ENCODE measurements at places on chromosomes 4 and X. TPM values are rescaled to one million over a fixed set of nuclear protein-coding genes. Genes with fewer than 3 reads are reported as not detected.

DNA sequence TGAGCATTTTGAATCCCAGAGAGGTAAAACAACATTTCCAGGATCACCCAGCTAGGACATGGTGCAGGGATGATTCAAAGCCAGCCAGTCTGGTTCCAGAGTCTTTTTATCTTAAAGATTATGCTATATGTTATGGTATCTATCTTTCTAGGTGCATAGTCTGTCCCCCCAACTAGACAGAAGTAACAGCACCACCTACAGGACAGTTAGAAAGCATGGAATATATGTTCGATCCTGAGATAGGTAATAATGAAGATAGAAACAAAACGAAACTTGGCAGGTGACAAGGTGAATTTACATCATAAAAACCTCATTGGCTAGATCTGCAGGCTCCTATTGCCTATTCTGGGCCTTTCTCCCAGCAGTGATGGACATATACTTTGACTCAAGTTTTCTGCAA, 723.2 kb downstream of the SMARCA1 start:
- DNase-seq: no peak

Gene TMPRSS11D
- polyA plus RNA-seq: not detected

Gene BMP3
- not detected for polyA plus RNA-seq

- DNase-seq: no peak
Measured at GRCh38 chr4:185139736-185140135, 3.3 kb upstream of the SLC25A4 start.

DNA sequence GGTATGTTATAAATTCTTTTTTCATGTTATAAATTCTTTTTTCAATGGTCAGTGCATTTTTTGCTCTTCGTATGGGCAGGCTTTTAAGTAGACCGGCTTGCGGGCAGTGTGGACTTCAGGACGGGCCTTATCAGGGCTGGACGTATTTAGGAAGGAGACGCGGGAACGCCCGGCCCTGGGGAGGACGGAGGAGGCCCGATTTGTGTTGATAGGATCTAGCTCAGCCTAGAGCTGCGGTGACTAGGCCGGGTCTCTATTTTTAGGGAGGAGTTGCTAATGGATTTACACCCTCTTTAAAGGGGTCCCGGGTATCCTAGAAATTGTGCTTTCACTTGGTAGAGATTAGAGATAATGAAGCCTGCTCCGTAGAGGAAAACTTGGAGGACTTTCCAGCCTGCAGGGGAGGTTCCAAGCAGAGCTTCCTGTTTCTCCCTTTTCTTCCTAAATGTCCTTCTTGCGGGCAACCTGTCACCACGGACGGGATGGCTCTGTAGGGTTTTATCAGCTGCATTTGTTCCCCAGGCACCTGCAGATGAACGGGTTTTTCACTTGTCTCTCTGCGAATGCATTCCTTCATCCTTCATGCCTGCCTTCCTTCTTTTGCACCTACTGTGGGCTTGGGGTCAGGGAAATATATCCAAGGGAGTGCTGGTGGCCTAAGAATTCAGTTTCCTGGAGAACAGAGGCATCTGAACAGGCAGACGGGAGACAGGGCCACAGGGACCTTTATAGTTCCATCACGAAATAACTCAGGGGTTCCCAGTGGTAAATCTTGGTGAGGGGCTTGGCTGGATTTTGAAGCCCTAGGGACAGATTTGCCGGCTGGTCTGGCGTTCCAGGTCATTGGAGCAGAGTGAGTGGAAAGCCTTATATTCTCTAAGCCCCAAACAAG, 1.4 kb downstream of the CD99 start:
- no peak for DNase-seq

DNA sequence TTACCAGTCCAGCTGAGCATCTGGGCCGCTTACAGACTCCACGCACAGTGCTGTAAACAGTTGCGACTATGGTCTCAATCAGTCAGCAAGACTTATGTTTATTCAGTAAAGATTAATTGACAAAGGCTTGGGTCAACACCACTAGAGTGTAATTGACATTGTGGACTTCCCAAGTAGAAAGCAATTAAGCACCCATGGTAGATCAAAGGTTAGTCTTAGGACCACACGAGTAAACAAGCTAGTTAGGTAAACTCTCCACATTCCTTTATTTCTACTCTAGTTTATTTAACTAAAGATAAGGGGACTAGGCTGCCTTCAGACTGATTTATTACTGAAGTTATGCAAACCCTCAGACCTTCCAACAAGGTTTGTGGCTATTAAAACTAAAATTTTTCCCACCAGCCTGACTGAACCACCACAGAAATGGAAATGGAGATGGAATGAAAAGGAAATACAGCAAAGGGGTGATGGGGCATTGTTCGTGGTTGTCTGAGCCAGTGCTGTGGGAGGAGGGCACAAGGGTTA, 44.2 kb downstream of the MTHFD2L start:
- DNase-seq: no peak

Gene PABPC4L
- polyA plus RNA-seq: not detected

Gene UPF3B
- 2.9 TPM for polyA plus RNA-seq

Gene FHIP1A
- 0.43 TPM for polyA plus RNA-seq

Gene KIAA1210
- not detected for polyA plus RNA-seq

DNA sequence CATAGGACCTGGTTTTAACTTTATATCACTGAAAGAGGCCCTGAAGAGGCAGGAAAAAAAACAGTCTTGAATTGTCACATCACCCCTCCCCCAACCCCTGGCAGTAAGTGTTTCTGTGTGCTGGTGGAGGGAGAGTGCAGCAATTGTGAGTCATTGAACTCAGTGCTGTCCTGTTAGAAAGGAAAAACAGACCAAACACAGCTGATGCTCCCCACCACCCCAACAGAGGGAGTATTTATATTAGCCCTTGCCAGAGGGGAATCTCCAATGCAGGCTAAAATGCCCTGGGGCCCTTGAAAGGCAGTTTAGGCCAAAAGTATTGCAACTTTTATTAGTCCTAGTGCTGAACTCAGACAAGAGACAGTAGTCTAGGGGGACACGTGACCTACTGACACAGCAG, 197.8 kb upstream of the AGTR2 start:
- no peak for DNase-seq

GRCh38 chrX:78321809-78322208, 5.6 kb downstream of the CYSLTR1 start:
- DNase-seq: peak; percentile 1

- no peak for DNase-seq
Measured at GRCh38 chr4:145779319-145779801, 99.4 kb downstream of the C4orf51 start.

DNA sequence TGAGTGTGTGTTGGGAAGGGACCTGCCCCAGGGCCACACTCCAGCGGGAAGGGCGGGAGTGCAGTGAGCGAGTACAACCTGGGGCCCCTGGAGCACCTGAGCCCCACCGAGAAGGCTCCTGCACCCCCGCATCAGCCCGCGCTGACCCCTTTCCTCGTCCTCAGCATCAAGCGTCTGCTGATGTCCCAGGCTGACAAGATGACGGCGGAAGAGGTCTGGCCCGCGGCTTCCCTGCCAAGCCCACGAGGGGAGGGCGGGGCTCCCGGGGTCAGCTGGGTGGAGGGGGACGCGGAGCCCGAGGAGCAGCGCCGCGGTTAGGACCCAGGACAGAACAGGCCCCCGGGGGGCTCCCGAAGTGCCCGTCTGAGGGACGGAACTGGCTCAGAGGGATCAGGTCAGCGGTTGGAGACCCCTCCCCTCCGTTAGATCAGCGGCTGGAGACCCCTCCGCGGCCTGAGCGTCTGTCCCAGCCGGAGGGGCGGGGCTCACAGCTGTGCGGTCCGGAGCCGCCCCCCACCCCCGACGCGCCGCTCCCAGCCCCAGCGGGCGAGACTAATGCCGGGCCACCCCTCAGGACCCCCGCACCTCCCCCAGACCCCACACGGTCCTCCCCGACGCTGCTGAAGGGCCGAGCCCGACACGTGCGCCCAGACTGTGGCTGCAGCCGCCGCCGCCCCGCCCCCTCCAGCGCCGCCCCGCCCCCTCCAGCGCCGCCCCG, 6.7 kb downstream of the MYL5 start:
- peak; percentile 44 for DNase-seq

DNA sequence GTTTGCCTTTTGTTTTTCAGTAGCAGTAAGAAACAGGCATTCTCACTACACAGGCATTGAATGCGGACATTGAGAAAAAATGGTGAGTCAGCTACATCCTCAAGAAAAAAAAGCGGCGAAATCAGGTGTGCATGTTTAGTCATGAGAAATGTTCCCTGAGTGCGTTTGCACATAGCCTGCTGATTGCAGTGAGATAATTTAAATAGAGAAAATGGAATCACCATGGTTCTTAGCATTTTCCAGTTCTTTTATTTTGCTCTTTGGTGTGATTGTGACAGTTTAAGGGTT, 54.1 kb upstream of the CLDN34 start:
- DNase-seq: no peak

Gene PSAPL1
- not detected for polyA plus RNA-seq

Gene GEMIN8
- 28.5 TPM for polyA plus RNA-seq

Gene HGFAC
- polyA plus RNA-seq: 0.11 TPM

- DNase-seq: no peak
Measured at GRCh38 chr4:122855353-122855890, 28.8 kb downstream of the FGF2 start.

Measured in CD4-positive, CD25-positive, alpha-beta regulatory T cell (primary cell).